ENCODE measurements at places on chromosomes 1 and 21.
A peak's percentile ranks its signal among the peaks of the same experiment; 100 is the strongest.

DNA sequence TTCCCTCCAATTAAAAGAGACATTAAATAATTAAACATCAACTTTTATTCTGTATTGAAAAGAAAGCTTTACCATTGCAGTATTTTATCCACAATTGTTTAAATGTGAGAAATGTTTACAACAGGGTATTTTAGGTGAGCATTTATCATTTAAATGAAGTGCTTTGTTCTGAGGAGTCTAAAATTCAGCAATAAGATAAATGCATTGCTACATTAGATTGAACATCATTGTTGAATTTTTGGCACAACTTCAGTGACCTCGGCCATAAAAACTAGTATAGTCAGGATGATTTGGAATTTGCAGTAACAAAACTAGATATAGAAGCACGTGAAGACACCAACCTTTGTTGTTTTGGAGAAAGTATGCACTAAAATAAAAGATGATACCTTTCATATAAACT lies 692.9 kb downstream of the USP25 start:
- H3K36me3 ChIP-seq, result no peaks in the 10 kb centered on the region
- H3K27ac ChIP-seq, result no peak overlapping the region
- DNase-seq, result no peak
- peaks cover 9% of the 10 kb centered on the region for H3K4me1 ChIP-seq
- no peak overlapping the region for H3K4me3 ChIP-seq

- H3K4me1 ChIP-seq, result peaks cover 28% of the 10 kb centered on the region
- DNase-seq, result no peak
- no peaks in the 10 kb centered on the region for H3K27me3 ChIP-seq
- H3K36me3 ChIP-seq, result peaks cover 25% of the 10 kb centered on the region
Measured at GRCh38 chr1:42179275-42179674, 14.7 kb upstream of the GUCA2A start.

DNA sequence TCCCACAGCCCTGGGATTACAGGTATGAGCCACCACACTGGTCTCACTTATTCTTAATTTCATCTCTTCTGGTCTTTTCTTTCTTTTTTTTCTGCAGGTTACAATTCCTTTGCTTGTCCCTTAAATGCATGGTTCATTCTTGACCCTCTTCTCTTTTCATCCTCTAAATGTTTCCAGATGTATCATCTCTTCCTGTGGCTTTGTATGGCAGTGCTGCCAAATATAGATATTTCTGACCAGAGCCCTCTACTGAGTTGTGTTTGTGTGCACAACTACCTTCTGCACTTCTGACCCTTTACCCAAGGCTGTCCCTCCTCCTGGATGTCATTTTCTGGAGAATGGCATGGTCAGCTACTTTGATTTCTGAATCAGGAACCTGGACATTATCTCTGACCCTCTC lies 32.5 kb downstream of the OLFML3 start:
- no peaks in the 10 kb centered on the region for H3K27me3 ChIP-seq
- no peaks in the 10 kb centered on the region for H3K36me3 ChIP-seq
- DNase-seq, result no peak
- no peaks in the 10 kb centered on the region for H3K4me1 ChIP-seq

DNA sequence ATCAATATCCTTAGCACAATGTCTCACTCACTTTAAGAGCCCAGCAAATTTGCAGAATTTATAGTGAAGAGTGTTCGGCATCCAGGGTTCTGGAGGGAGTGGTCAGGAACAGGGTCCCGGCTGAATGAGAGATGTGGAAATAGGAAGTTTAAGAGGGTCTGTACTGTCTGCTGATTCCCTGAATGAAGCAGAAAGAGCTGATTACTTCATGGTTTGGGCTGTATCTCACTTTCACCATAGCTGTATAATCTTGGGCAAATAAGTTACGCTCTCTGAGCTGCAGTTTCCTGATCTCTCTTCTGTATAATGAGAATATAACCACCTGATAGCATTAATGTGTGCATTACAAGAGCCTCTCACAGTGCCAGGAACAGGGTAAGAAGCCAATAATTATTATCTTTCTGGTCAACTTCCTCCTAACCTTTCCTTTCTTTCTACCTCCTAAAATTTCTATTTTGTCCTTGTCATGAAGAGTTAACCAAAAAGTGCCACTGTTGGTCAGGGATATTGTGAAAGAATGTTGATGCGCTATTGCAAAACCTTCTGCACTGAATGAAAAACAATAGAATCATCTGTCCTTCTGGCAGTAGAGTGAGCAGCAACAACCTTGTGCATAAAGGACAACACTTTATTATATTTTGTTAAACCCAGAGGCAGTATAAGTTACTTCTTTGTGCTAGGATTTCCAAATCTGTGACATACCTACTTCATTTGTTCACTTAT lies 14.7 kb upstream of the PTGFR start:
- no peak overlapping the region for H3K27ac ChIP-seq
- DNase-seq, result no peak
- no peaks in the 10 kb centered on the region for H3K4me1 ChIP-seq
- H3K36me3 ChIP-seq, result no peaks in the 10 kb centered on the region

- H3K36me3 ChIP-seq, result no peaks in the 10 kb centered on the region
- no peak overlapping the region for H3K27ac ChIP-seq
- H3K4me3 ChIP-seq, result no peak overlapping the region
- DNase-seq, result no peak
Measured at GRCh38 chr1:225565847-225566246, 87.1 kb downstream of the ENAH start.

- no peak for DNase-seq
- no peaks in the 10 kb centered on the region for H3K4me1 ChIP-seq
- H3K36me3 ChIP-seq, result no peaks in the 10 kb centered on the region
- H3K4me3 ChIP-seq, result no peak overlapping the region
- no peaks in the 10 kb centered on the region for H3K27me3 ChIP-seq
Measured at GRCh38 chr1:65717815-65718454, 74.8 kb upstream of the PDE4B start.

- H3K4me3 ChIP-seq, result no peak overlapping the region
- no peak for DNase-seq
- H3K4me1 ChIP-seq, result no peaks in the 10 kb centered on the region
- H3K27me3 ChIP-seq, result no peaks in the 10 kb centered on the region
- no peaks in the 10 kb centered on the region for H3K36me3 ChIP-seq
- H3K27ac ChIP-seq, result no peak overlapping the region
Measured at GRCh38 chr1:79042117-79042516, 35.6 kb upstream of the ADGRL4 start.

DNA sequence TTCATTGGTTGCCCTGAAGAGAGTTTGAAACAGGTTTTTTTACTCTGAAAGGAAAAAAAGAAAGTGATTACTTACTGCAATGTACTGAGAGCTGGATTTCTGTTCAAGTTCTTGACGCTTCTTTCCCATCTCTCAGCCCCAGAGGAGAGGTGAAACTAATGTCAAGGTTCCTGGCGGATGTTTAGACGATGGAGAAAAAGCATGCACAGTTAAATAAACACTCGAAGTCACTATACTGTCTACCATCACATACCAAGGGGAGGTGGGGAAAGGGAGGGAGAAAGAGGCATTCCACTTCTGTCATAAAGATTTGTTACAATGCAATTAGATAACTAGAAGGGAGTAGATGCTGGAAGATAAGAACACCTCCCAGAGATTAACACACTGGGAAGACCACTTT lies 177.0 kb upstream of the TNR start:
- H3K27me3 ChIP-seq, result no peaks in the 10 kb centered on the region
- H3K27ac ChIP-seq, result no peak overlapping the region
- no peak for DNase-seq
- H3K4me1 ChIP-seq, result no peaks in the 10 kb centered on the region
- no peaks in the 10 kb centered on the region for H3K36me3 ChIP-seq

DNA sequence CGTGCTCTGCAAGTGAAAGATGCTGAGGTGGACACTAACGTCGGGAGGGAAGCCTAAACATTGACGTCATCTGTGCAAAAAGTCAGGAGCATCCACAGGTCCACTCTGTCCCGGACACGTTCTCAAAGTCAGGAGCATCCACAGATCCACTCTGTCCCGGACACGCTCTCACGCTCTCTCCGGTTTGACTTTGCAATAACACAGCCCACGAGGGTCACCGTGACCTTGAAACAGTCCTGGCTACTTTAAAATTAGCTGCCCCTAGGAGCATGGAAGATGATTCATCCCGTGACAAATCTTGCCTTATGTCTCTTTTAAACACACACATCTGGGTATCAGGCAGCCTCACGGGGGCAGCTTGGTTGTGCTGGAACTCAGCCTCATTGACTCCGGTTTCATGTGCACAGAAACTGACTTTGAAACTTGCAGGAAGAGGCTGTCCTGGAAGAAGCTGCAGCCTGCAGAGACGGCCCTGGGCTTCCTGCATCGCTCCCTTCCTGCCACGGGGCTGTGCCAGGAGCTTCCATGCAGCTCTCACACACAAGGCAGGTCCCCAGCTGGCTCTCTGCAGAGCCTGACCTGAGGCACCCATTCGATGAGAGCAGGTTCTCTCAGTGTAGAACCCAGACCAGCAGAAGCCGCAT lies 18.1 kb upstream of the COL18A1 start:
- peaks cover 34% of the 10 kb centered on the region for H3K27me3 ChIP-seq
- H3K27ac ChIP-seq, result no peak overlapping the region
- peak; percentile 34 for DNase-seq
- no peaks in the 10 kb centered on the region for H3K36me3 ChIP-seq

- DNase-seq, result peak; percentile 18
- H3K4me1 ChIP-seq, result peaks cover 25% of the 10 kb centered on the region
- peak overlapping the region; percentile 90 for H3K27ac ChIP-seq
- peak overlapping the region; percentile 84 for H3K4me3 ChIP-seq
- H3K27me3 ChIP-seq, result no peaks in the 10 kb centered on the region
Measured at GRCh38 chr1:92298213-92298572, 594 bp downstream of the GLMN start.

GRCh38 chr1:43799656-43800635 lies 92.6 kb downstream of the ST3GAL3 start:
- H3K36me3 ChIP-seq, result no peaks in the 10 kb centered on the region
- no peak for DNase-seq
- no peaks in the 10 kb centered on the region for H3K4me1 ChIP-seq
- H3K27me3 ChIP-seq, result no peaks in the 10 kb centered on the region
- no peak overlapping the region for H3K27ac ChIP-seq

- H3K27ac ChIP-seq, result no peak overlapping the region
- DNase-seq, result no peak
- peaks cover 92% of the 10 kb centered on the region for H3K36me3 ChIP-seq
- H3K27me3 ChIP-seq, result no peaks in the 10 kb centered on the region
Measured at GRCh38 chr1:183548116-183548515, 42.1 kb downstream of the NCF2 start.

GRCh38 chr1:174265282-174265681 lies 106.0 kb downstream of the RABGAP1L start:
- no peak for DNase-seq
- H3K4me1 ChIP-seq, result no peaks in the 10 kb centered on the region
- no peaks in the 10 kb centered on the region for H3K36me3 ChIP-seq
- H3K27ac ChIP-seq, result no peak overlapping the region

- H3K27me3 ChIP-seq, result no peaks in the 10 kb centered on the region
- no peak for DNase-seq
- H3K36me3 ChIP-seq, result no peaks in the 10 kb centered on the region
- no peak overlapping the region for H3K4me3 ChIP-seq
Measured at GRCh38 chr1:236540813-236541465, 17.2 kb downstream of the LGALS8 start.

- DNase-seq, result no peak
- no peak overlapping the region for H3K27ac ChIP-seq
- no peaks in the 10 kb centered on the region for H3K27me3 ChIP-seq
- peaks cover 26% of the 10 kb centered on the region for H3K4me1 ChIP-seq
- H3K36me3 ChIP-seq, result peaks cover 24% of the 10 kb centered on the region
Measured at GRCh38 chr1:180278596-180279395, 48.7 kb downstream of the LHX4 start.

GRCh38 chr1:53069663-53070327 lies 7.8 kb downstream of the PODN start:
- H3K4me1 ChIP-seq, result no peaks in the 10 kb centered on the region
- DNase-seq, result peak; percentile 29
- H3K27me3 ChIP-seq, result no peaks in the 10 kb centered on the region
- H3K27ac ChIP-seq, result no peak overlapping the region
- no peaks in the 10 kb centered on the region for H3K36me3 ChIP-seq
- no peak overlapping the region for H3K4me3 ChIP-seq

GRCh38 chr1:210505601-210506496 lies 177.1 kb downstream of the HHAT start:
- no peak for DNase-seq
- no peaks in the 10 kb centered on the region for H3K36me3 ChIP-seq
- no peaks in the 10 kb centered on the region for H3K4me1 ChIP-seq
- H3K4me3 ChIP-seq, result no peak overlapping the region
- no peak overlapping the region for H3K27ac ChIP-seq
- no peaks in the 10 kb centered on the region for H3K27me3 ChIP-seq

DNA sequence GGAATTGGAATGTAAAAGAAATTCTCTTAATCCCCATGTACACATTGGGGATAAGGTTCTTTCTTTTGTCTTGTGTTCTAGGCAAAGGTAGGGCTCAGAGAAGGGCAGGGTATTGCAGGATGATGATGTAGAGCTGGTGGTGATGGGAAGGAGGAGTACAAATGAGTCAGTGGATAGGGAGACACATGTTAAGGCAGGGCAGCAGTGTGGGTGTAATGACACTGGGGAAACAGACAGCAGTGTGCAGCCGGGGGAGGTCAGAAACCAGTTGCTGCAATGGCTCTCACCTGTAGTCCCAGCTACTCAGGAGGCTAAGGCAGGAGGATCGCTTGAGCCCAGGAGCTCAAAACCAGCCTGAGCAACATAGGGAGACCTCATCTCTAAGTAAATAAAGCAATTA lies 5.1 kb downstream of the NLRP3 start:
- H3K27ac ChIP-seq, result no peak overlapping the region
- H3K4me1 ChIP-seq, result no peaks in the 10 kb centered on the region
- no peaks in the 10 kb centered on the region for H3K27me3 ChIP-seq
- H3K4me3 ChIP-seq, result no peak overlapping the region
- H3K36me3 ChIP-seq, result peaks cover 35% of the 10 kb centered on the region

All from left lung (tissue), 14 donors.